ENCODE measurements at places on chromosomes 5 and 9.

GRCh38 chr5:87195616-87196015 lies 72.1 kb upstream of the RASA1 start:
- DNase-seq = no peak

DNA sequence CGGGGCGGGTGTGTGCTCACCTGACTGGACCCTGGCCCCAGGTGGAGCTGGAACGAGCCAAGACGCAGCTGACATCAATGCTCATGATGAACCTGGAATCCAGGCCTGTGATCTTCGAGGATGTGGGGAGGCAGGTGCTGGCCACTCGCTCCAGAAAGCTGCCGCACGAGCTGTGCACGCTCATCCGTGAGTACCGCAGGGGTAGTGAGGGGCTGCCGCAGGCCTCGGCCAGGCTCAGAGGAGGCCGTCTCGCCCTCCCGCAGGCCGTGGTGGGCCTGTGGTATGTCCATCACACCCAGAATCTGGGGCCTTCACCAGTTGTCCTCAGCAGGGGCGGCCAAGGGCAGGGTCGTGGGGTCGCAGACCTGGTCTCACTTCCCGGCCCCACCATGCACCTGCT lies 11.3 kb downstream of the PMPCA start:
- DNase-seq = no peak

DNA sequence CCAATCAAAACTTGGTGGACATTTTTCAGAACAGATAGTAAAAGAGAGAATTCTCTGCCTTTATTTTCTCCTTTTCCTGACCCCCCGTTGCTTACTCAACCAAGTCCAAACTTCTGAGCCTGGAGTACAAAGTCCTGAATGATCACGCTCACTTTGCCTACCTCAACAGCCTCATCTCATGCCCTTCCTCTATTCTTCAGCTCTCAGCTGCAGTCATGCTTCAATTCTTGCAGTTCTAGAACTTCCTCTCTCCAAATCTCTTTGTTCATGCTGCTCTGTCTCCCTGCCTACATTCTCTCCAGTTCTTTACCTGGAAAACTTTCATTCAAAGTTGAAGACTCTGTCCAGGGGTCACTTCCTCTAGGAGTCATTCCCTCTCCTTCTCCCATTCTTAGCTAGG lies 398.5 kb upstream of the SLC24A2 start:
- no peak for DNase-seq

DNA sequence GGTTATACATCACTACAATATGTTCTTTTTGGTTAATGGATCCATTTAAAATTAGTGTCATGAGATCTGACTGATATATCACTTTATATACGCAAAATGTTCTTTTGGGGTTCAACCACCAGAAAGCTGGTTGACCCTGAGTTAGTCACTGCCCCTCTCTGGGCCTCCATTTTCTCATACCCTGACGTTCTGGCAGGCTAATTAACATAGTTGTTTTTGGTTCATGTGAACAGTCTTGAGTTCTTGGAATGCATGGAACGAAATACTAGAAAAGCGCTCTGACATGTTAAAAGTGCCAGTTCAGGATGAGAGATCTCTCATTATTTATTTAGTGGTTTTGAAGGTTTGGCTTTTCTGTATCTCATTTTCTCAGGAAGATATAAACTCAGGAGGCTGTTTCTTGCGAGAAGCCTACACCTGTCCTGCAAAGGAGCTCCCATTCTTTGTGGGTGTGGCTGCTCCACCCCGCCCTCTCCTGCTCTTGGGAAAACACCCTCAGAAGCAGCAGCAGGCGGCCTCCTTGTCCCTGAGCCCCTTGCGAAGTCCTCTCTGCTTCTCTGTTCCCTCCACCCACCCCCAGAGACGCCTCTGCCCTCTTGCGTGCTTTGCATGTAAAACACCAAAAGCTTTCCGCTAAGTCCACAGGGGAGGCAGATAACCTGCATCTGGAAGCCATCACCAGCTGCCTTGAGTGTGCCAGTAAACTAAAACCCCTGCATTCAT lies 302.4 kb upstream of the PANK3 start:
- no peak for DNase-seq

DNA sequence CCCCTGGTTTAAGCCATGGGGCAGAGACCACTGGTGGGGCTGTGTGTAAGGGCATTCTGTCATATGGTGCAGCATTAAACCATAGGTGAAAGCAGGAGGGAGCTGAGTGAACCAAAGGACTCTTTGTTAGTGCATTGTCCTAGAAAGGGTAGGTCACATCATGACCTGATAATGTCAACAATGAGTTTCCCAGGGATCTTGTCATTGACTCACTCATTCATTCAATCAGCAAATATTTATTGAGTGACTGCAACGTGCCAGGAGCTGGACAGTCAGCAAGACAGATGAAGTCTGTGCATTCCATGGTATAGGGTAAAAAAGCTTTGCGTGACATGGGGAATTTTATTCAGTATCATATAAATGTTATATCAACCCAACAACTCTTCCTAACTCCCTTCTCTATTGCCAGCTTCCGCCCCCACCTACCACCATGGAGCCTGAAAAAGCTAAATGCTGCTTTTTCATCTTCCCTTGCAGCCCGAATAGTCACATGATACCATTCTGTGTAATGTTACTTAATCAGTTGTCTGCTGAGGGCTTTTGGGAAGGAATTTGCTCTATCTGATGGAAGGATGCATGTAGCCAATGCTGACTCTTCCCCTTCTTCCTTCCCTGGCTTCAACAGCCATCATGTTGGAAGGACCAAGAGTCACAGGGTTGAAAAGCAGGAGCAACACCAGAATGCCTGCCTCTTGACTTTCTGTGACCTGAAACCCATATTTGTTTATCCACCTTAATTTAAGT lies 11.5 kb upstream of the OTULINL start:
- DNase-seq = no peak

GRCh38 chr9:137556069-137556838 lies 4.6 kb downstream of the MRPL41 start:
- no peak for DNase-seq

- no peak for DNase-seq
Observed at GRCh38 chr5:109253262-109253661, 156.5 kb downstream of the PJA2 start.

DNA sequence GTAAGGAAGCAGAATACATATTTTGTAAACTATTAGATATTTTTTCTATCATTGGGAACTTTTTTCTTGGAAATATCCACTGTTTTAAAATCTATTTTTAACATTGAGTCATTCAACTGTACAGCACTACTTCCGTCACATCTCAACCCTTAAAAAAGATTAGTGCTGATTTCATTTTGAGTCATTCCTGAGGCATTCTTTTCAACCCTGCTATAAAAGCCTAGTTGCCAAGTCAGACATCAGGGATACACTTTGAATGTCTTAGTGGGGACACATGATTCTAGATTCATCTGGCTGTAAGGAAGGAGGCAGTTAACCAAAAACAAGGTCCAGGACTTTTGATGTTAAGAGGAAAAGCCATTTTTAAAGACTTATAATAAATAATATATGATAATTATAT lies 160.9 kb downstream of the GIN1 start:
- peak; percentile 89 for DNase-seq

GRCh38 chr9:131584858-131585257 lies 39.5 kb downstream of the PRRT1B start:
- no peak for DNase-seq

DNA sequence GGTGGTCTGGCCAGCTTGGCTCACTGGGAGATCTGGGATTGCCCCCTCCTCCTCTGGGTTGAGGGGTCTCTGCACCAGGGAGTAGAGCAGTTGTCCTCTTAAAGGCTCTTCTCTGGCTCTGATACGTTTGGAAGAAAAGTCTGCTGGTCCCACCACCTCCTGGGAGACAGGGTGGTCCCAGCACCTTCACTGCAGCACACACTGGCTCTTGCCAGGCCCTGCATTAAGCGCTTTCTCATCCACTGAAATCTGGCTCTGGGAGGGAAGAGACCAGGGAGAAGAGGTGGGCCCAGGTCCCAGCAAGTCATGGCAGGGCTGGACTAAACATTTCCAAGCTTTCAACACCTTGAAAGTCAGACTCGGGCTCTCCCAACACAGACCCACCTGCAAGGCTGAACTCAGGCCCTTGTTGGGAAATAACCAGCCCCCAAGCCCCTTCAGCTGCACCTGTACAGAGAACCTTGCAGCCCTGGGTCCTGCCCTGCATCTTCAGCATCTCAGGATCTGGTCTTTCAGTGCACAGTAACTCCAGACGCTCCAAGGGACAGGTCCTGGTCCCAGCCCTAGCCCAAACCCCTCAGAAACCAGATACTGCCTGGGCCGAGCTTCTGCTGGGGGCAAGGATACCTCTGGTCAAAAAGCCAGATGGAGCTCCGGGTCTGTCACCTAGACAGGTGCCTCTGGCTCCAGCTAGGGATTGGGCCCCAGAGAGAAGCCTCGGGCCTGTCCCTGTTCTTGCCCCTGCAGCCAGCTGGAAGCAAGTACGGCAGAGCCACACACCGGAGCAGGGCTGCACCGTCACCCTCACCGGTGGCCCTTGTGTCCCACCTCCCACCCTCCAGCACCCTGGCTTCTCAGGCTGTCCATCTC lies 134.5 kb downstream of the DAB2IP start:
- no peak for DNase-seq

DNA sequence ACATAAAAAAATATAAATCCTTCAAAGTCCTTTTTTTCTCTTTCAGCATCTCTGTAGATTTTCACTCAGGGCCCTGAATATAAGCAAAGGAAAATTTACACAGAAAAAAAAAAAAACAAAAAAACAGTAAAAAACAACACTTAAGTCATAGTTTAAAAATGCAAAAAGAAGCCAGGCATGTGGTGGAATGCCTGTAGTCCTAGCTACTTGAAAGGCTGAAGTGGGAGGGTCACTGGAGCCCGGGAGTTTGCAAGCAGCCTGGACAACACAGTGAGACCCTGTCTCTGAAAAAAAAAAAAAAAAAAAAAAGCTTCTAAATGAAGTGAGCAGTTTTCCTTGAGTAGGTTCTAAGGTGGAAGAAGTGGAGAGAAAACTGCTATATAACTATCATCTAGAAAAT lies 55.0 kb upstream of the BNC2 start:
- no peak for DNase-seq

DNA sequence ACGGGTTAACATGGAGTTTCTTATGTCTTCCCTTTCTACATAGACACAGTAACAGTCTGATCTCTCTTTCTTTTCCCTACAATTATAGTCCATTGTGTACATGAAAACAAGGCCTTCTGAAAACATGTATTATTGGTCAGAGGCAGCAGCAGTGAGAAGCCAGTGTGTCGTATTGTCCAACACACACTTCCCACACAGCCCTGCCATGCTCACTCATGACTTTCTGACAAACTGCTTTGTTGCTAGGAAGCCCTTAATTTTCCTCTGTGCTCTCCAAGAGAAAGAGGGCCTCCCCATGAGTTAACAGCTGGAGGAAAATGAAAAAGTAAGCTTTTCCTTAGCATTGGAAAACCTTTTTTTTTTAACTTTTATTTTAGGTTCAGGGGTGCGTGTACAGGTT lies 56.4 kb upstream of the N4BP3 start:
- DNase-seq = no peak

- no peak for DNase-seq
Observed at GRCh38 chr5:107618242-107618641, 52.5 kb downstream of the EFNA5 start.

GRCh38 chr5:380701-381309 lies 59.3 kb downstream of the AHRR start:
- no peak for DNase-seq

DNA sequence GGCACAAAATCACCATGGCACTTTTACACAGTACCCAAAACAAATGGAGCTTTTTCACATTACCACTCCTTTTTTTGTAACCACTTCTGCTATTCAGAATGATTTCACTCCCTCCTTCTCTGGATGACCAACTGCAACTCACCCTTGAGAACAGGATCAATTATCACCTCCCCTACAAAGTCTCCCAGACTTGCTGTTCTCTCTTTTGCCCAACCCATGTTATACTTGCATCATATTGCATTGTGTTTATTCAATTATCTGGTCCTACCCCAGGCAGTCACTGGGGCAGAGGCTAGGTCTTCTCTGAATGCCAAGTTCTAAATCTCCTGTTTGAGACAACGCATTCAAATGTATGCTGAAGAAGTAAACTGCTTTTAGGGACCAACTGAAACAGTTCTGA lies 96.0 kb downstream of the GPR21 start:
- no peak for DNase-seq

DNA sequence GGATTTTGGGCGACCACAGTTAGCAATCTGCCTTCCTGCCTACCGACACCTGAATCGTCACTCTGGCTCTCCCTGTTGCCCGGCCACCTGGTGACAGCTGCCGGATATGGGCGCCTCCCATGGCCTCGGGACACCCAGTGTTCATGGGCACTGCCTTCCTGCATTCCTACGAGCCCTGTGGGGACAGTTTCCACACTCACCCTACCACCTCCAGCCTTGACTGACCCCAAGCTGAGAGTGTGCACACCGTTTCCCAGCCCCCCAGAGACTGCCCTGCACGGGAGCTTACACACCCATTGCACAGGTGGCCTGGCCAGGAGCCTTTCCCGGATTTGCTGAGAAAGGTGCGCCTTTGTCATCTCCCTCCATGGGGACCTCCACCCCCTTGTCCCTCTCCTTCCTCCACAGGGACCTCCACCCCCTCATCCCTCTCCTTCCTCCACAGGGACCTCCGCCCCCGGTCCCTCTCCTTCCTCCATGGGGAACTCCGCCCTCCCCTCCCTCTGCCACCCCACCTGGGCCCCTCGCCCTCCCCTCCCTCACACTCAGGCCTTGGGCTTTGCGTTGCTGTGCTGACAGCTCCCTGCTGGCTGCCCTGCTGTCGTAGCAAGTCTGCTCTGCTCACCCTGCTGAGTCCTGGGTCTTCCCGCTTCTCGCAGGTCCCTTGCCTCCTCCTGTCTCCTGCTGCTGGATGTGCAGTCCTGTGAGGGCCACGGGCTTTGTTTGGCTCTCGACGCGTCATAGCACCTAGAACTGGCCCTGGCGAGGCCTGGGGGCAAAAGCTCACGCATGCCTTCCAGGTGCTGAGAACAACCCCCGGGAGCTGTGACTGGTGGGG lies 48.4 kb downstream of the MRPL36 start:
- DNase-seq = no peak

- no peak for DNase-seq
Observed at GRCh38 chr5:10592601-10593000, 28.7 kb downstream of the ANKRD33B start.

- peak; percentile 21 for DNase-seq
Observed at GRCh38 chr5:93915142-93915553, 173.7 kb upstream of the POU5F2 start.

GRCh38 chr9:101387871-101388506 lies 3.2 kb upstream of the BAAT start:
- peak; percentile 28 for DNase-seq

GRCh38 chr5:33675958-33676464 lies 215.8 kb downstream of the ADAMTS12 start:
- no peak for DNase-seq

GRCh38 chr5:53956632-53957031 lies 353.7 kb downstream of the ARL15 start:
- no peak for DNase-seq

DNA sequence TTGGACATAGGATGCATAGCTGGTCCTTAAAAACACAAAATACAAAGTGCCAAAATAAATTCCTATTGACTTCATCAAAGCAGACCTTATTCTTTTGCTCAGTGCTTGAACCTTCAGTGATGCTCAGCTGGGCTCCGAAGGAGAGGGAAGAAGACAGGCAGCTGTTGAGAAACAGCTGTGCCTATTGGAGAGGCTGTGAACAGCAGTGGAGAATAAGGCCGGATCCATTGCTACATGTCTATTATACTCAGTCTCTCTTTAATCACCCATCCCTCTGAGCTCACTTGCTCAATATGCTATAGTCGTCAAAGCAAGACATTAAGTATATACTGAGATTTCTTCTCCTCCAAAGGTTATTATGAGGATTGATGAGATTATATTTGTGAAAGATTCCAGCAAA lies 174.4 kb downstream of the CHSY3 start:
- DNase-seq = no peak

GRCh38 chr9:116491659-116492058 lies 195.4 kb upstream of the TRIM32 start:
- DNase-seq = no peak

- DNase-seq = no peak
Observed at GRCh38 chr9:20197976-20198685, 409.3 kb upstream of the SLC24A2 start.

Measured in RCC 7860 (cell line).